ENCODE measurements at places on chromosomes 12 and 14.

DNA sequence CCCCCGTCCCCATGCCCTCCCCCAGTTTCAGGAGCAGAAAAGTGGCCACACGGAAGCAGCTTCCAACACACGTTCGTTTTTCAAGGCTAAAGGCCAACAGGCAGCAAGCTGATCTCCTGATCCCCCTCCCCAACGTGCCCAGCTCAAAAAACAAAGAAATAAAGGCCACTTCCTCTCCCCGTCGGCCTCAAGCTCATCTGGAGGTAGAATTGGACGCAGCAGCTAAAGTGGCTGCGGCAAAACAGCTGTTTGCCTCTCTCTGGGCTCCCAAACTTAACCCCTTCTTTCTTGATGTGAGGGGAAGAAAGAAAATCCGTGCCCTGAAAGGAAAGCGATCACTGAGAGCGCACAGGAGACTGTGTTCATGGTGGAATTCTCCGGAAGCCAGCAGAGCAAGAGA, 66.3 kb downstream of the SCARB1 start:
- DNase-seq = no peak

- DNase-seq = no peak
These were observed 507 bp downstream of the BAZ2A start for GRCh38 chr12:56629459-56630179.

- no peak for DNase-seq
These were observed 246.1 kb downstream of the DPF3 start for GRCh38 chr14:72647782-72648181.

GRCh38 chr12:16271062-16271461, 6.4 kb downstream of the SLC15A5 start:
- no peak for DNase-seq

GRCh38 chr12:16605642-16606116, 283 bp downstream of the LMO3 start:
- peak; percentile 29 for DNase-seq

DNA sequence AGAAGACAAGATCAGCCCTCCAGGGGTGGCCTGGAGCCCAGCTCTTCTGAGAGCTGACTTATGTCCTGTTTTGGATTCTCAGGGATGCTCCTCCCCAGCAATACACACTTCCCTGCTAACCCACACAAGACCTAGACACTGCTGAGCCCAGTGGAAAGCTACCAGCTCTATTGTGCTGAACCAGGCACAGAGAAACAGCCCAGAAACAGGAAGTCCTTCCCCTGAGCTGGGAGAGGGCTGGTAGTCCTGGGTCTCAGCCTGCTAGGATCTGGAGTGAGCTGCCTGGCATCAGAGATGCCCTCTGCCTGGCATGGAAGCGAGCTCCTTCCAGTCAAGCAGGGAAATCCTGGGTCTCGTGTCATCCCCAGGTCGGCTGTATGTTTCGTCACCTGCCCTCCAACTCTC, 1.2 kb upstream of the LAG3 start:
- no peak for DNase-seq
